ENCODE measurements at places on chromosomes 2 and 18.

DNA sequence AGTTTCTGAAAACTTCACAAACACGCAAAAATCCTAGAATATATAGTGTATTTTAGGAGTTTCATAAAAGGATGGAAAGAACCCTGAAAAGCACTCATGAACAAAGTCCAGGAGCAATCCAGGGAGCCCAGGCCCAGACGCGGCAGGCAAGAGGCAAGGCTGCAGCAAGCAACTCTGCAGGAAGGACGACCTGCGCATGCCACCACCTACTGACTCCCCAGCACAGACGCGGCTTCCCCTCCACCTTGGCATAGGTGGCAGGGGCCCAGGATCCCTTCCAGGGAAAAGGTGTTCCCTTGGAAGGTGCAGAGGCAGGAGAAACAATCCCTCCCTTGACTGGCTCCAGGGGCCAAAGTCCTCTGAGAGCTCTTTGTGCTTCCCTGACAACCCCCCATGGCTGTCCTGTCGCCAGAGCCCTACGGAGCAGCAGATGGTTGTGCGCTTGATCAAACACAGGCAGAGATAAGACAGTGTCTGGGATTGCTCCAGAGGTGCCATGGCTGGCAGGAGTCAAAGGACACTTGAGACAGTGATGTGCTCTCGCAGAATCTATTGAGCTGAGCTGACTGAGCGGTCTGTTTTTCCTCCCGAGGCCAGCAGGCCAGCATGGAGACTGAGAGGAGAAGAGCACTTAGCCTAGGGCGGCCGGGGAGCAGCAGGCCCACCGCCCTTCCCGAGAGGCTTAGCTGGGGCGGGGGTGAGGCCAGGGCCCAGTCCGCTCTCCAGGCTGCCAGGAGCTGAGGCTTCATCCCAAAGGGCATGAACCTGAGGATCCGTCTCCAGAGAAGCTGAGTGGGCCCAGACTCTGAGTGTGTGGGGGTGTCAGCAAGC is 10.8 kb upstream of the AMER3 start:
- no peak for DNase-seq

- no peak for DNase-seq
Measured at GRCh38 chr18:59961070-59961469, 61.3 kb downstream of the PMAIP1 start.

DNA sequence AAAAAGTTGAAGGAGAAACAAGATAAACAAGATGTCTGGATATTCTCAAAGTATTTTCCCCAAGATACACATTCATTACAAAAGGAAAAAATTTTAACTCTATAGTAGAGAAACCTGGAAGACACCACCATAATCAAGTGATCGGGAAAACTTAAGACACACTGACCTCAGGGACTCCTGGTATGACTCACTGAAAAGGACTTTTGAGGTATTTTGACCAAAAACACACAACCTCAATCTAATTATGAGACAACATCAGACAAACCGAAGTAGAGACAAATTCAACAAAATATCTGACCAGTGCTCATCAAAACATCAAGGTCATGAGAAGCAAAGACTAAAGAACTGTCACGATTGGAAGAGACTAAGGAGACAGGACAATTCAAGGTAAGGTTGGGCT is 34.7 kb downstream of the LPIN2 start:
- no peak for DNase-seq

- DNase-seq = no peak
Measured at GRCh38 chr2:214542295-214542694, 131.4 kb downstream of the VWC2L start.

DNA sequence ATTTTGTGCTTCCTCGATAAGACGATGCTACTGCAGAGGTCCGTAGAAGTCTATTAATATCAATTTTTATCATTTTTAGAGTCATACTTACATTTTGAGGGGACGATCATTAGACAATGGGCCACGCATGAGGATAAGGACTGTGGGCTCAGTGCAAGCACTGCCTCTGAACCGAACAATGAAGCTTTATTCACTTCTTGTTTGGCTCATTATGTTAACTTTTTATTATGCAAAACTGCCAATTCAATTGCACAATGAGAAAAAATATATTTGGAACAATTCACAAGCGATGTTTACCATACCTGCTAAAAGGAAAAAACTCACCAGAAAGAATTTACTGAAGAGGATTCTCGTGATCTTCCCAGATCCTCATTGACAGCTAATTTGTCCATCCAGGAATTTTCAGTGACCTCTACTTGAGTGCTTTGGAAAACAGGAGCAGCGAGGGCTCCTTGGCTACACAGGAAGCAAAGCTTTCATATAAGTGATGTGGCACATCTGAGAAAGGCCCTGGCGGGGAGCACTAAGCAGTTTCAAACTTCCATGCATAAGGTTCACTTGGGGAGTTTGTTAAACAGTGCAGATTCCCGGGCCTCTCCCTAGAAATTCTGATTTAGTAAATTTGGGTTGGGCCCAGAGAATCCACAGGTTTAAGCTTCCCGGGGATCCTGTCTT is 13.3 kb upstream of the CAPN13 start:
- peak; percentile 83 for DNase-seq

DNA sequence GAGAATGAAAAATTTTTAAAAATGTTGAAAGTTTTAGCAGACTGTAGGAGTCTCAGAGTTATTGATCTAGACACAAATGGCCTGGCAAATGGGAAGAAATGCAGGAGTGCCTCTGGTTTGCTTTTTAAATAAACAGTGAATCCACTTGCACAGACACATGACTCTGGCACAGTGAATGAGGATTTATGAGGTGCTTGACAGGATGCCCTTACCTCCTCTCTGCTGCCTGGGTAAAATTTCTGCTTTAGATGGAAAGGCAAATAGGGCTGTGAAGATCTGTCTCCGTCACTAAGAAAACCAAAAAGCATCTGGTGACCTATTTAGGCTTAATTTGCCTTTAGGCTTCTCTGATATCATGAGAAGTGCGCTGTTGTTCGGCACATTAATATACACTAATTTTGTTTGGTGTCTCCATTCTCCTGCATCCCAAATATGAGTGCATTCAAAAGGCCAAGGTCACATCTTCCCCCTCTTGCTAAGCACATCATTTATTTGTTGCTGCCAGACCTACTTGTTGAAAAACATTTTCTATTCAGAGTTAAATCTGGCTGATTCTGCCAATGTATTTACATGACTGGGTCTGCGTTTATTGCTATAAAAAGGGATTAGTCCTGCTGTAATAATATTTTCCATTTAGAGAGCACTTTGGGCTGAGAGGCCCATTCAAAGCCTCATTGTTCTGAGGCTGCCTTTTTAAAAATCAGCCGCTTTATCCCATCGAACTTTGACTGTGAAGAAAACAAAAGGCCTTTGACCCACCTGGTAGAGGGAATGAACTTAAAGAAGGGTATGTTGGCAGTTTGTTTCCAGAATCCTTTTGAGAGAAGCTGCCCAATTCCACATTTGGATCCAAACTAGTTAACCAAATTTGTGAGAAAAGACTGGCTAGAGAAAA is 94.9 kb downstream of the RNF152 start:
- no peak for DNase-seq
